DMS 273 treated with DMSO at 0.1 percent for 48 hours (cell line): ENCODE measurements at places on chromosomes 3 and 15.

DNA sequence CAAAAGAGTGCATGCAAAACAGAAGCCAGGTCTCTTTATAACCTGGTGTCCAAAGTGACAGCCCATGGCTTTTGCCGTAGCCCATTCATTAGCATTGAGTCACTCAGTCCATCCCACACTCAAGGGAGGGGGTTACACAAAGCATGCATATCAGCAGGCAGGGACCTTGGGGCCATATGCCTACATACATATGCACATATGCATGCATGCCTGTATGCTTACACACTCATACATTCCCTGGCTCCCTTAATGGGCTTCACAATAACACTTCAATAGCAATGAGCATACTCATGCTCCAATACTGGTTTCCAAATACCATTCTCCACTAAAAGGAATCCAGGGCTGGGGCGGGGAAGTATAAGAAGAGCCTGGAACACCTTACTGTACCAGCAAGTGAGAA, 22.0 kb downstream of the TRPM1 start:
- DNase-seq = no peak

DNA sequence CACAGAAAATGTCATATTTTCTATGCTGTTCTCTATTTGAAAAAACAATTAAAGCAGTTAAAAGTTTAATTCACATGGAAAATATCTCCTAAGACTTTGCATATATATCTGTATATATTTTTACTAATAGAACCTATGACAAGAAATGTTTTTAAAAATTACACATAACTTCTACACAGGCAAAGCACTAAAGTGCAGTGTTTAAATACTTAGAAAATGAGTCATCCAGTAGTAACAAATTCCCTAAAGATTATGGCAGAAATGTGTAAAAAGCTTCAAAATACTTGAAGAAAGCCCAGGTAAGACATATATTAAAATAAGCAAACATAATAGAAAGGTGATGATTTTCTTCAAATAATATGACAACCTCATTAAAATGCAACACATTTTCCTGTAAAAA, 236.6 kb downstream of the TBC1D5 start:
- DNase-seq = no peak

GRCh38 chr3:156626104-156626503, 48.3 kb upstream of the TIPARP start:
- no peak for DNase-seq

DNA sequence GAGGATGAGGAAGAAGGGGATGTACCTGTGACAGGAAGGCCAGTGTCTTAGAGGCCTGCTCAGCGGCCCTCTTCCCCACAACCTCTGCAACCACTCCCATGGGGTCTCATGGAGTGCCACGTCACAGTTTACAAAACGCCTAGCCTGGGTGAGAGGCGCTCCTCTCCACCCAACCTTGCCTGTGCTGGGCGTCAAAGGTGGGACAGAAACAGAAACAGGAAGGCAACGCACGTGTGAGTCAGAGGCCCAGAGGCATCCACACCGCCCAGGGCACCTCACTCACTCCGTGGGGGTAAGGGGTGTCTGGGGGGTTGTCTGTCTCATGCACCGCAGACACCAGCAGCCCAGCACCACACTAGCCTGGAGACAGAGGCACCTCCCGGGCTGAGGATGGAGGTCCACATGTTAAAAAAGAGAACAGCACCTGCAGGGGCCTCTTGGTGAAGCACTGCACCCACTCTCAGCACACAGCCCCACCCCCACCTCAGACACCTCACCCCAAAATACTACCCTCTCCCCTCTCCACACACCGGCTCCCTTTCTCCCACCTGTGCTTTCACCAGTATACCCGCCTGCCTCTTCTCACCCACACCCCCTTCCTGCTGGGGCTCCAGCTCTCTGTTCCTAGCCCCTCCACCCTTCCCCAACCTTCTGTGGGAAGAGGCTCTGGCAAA, 4.7 kb upstream of the CALML4 start:
- no peak for DNase-seq

DNA sequence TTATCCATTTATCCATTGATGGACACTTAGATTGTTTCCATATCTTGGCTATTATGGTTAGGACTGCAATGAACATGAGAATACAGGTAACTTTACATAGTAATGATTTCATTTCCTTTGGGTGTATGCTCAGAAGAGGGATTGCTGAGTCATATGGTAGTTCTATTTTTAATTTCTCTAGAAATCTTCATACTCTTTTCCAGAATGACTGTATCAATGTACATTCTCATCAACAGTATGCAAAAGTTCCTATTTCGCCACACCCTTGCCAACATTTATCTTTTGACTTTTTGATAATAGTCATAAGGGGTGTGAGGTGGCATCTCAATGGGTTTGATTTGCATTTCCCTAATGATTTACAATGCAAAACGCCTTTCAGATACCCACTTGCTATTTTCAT, 6.2 kb upstream of the NIPA1 start:
- DNase-seq = no peak

- no peak for DNase-seq
Observed at GRCh38 chr3:47851888-47852603, 49.1 kb downstream of the DHX30 start.

- DNase-seq = no peak
Observed at GRCh38 chr3:64575211-64575844, 112.5 kb downstream of the ADAMTS9 start.

- no peak for DNase-seq
Observed at GRCh38 chr3:13414040-13414729, 5.9 kb downstream of the NUP210 start.

DNA sequence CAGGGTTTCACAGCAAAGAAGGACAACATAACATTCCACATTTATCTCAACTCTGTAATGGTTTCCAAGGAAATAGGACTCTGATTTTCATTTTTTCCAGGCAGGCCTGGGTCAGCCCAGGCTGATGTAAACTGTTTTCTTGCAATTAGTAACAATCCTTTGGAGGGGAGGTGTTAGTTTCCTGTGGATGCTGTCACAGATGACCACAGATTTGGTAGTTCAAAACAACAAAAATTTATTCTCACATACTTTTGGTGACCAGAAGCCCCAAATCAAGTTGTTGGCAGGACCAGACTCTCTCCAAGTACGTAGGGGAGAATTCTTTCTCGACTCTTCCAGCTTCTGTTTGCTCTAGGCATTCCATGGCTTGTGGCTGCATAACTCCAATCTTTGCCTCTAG, 88.0 kb downstream of the EDEM1 start:
- no peak for DNase-seq

- no peak for DNase-seq
Observed at GRCh38 chr3:32759342-32759741, 58.5 kb upstream of the TRIM71 start.

GRCh38 chr3:183794452-183794851, 30.9 kb downstream of the MAP6D1 start:
- DNase-seq = no peak

GRCh38 chr3:184816614-184817013, 4.6 kb downstream of the VPS8 start:
- DNase-seq = no peak

DNA sequence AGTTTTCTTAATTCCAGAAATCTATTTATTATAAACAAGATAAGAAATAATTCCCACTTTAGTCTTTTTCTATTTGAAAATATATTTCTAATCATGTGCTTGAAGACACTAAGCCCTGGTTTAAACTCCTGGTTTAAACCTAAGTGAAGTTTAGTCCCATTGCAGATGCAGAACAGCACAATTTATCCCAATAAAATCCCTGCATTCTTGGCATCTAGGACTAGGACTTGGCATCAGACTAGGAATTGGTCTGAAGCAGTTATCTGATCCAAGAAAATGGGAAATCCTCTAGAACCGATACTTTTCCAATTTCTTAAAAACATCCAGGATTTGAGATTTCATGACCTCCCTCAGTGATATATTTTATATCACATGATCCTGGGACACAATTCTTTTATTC, 168.8 kb upstream of the VEPH1 start:
- DNase-seq = no peak

GRCh38 chr15:63030101-63030551, 12.4 kb upstream of the TPM1 start:
- no peak for DNase-seq

GRCh38 chr3:98259-98654, 98.3 kb upstream of the CHL1 start:
- DNase-seq = no peak

GRCh38 chr3:171054231-171054630, 27.7 kb upstream of the SLC2A2 start:
- DNase-seq = no peak

DNA sequence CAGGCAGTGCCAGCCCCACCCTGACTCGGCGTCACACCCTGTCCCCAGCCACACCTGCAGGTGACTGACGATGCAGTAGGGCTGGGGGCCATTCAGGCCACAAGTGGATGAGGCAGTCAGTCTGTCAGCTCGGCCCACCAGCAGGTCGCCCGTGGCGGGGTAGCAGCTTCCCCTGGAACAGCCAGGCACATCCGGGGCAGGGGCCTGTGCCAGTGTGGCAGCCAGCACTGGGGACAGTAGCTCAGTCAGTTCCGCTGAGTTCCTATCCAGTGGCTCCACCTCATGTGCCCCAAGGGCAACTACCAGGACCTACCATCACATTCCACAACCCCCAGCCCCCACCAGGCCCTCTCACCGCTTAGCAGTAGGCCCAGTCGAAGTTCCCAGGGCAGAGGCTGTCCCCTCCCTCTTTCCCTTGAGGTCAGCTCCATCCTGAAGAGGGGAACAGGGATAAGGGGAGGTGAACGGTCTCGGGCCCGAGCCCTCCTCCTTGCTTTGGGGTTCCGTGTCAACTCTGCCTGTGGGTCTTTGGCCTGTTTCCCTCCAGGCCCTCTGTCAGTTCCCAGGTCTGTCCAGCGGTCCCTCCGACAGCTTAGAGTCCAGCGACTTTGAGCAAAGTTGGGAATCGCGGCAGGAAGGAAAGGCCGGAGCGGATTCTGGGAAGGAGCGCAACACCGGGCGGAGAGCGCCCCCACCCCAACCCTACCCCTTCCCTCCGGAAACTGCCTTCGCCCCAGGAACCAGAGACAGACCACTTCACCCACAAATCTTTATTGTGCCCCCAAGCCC, at the start of gene LAMB2:
Gene LAMB2, minus strand, starts transcription at position 614 of the 789 bp plus-strand sequence. Its CDS starts 183 bp downstream, at position 431.
- DNase-seq = no peak

DNA sequence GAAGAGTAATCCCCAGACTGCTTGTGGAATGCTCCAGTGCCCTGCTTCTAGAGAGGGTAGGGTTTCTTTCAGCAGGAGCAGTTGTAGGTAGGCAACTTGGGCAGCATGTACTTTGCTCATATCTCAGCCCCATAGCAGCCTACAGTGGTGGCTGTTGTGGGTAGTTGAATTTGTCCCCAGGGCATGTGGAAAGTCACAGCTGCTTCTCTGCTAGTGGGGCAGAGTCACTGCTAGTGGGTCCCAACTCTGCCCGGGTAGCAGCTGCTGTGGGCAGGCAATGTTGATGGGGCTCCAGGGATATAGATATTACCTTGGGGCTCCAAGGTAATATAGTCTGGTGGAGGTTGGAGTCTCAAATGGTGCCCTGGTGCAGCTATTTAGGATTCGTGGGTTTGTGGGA, 174.5 kb downstream of the OTOL1 start:
- DNase-seq = no peak

GRCh38 chr3:57140894-57141293, 24.3 kb downstream of the IL17RD start:
- DNase-seq = no peak

GRCh38 chr3:108053067-108053466, 37.8 kb downstream of the CD47 start:
- no peak for DNase-seq

- no peak for DNase-seq
Observed at GRCh38 chr3:184786280-184786941, 25.6 kb upstream of the VPS8 start.
